ENCODE measurements at places on chromosomes 6 and 20. TPM values are rescaled to one million over a fixed set of nuclear protein-coding genes. Genes with fewer than 3 reads are reported as not detected.

PHACTR3 gene
- 15.9 TPM for total RNA-seq

TRDN gene
- not detected for total RNA-seq

PNPLA1 gene
- total RNA-seq: not detected

GJA10 gene
- total RNA-seq: not detected

PRSS35 gene
- total RNA-seq: 0.30 TPM

GRIK2 gene
- 4.7 TPM for total RNA-seq

SPDEF gene
- not detected for total RNA-seq

C6orf141 gene
- 5.9 TPM for total RNA-seq

ZC2HC1B gene
- not detected for total RNA-seq

DNA sequence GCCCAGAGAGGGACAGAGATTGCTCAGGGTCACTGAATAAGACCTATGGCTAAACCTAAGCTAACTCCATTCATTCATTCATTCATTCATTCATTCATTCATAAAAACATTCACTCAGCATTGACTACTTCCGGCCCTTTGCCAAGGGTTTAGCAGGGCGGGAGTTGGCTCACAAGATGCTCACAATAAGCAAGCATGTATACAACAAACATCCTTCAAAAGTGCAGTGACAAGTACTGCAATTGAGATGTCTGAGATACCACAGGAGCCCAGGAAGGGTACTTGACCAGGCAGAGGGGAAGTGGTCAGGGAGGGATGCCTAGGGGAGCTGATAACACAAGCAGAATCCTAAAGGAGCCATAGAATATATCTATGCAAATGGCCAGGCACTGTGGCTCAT is 18.2 kb upstream of the KIAA1755 start:
- no peak for DNase-seq
- no peak overlapping the region for H3K27ac ChIP-seq
- H3K4me1 ChIP-seq: peaks cover 38% of the 10 kb centered on the region
- H3K27me3 ChIP-seq: no peaks in the 10 kb centered on the region
- no peak overlapping the region for H3K4me3 ChIP-seq

GRCh38 chr6:147567141-147567805 is 58.8 kb downstream of the SAMD5 start:
- H3K27me3 ChIP-seq: no peaks in the 10 kb centered on the region
- no peaks in the 10 kb centered on the region for H3K36me3 ChIP-seq
- no peak overlapping the region for H3K27ac ChIP-seq
- peaks cover 6% of the 10 kb centered on the region for H3K4me1 ChIP-seq
- no peak for DNase-seq
- H3K4me3 ChIP-seq: no peak overlapping the region

DNA sequence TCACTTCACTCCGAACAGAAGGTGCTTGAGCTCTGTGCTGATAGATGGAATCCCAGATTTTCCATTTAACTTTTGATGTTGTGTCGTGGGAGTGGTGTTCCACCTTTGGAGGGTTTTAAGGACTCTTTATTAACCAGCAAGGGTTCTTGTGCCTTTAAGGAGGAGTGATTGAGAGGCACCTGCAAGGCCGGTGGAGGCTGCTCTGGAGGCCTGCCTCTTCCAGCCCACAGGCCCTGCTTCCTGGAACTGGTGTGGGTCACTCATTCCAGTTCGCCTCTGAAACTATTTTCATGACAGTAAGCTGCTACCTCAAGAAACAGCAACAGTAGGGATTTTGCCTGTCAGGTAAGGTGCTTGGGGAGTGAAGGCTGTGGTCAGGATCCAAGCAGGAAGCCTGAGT is 58.8 kb upstream of the APCDD1L start:
- no peak for DNase-seq
- H3K27ac ChIP-seq: no peak overlapping the region
- H3K36me3 ChIP-seq: no peaks in the 10 kb centered on the region

- H3K27me3 ChIP-seq: no peaks in the 10 kb centered on the region
- no peaks in the 10 kb centered on the region for H3K36me3 ChIP-seq
- H3K4me3 ChIP-seq: no peak overlapping the region
- no peaks in the 10 kb centered on the region for H3K4me1 ChIP-seq
- no peak for DNase-seq
Measured at GRCh38 chr6:49004801-49005200, 458.3 kb downstream of the MMUT start.

DNA sequence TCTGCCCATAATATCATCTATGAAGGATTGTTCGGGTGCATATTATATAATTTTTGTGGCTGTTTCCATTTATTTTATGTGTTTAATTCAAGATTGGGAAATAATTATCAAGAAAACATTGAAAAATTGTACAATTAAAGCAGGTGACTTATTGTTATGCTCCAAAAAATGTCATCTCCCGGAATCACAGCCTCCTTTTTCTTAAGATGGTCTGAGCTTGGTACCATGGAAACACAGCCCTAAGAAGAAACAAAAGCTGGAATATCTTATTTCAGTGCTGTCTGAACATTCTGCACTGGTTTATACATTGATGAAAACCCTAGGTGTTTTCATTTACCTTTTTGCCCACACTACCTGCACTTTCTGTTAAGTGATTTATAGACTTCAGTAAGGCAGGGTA is 367.2 kb downstream of the ARHGAP18 start:
- DNase-seq: no peak
- H3K4me3 ChIP-seq: no peak overlapping the region
- no peaks in the 10 kb centered on the region for H3K36me3 ChIP-seq
- H3K4me1 ChIP-seq: no peaks in the 10 kb centered on the region
- H3K27me3 ChIP-seq: no peaks in the 10 kb centered on the region

DNA sequence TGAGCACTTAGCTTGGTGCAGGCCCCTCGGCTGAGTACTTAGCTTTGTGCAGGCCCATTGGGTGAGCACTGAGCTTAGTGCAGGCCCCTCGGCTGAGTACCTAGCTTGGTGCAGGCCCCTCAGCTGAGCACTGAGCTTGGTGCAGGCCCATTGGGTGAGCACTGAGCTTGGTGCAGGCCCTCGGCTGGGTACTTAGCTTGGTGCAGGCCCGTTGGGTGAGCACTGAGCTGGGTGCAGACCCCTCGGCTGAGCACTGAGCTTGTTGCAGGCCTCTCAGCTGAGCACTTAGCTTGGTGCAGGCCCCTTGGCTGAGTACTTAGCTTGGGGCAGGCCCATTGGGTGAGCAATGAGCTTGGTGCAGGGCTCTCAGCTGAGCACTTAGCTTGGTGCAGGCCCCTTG is 387.1 kb downstream of the THBS2 start:
- H3K27me3 ChIP-seq: no peaks in the 10 kb centered on the region
- H3K4me3 ChIP-seq: no peak overlapping the region
- no peak for DNase-seq
- H3K4me1 ChIP-seq: no peaks in the 10 kb centered on the region
- H3K27ac ChIP-seq: no peak overlapping the region

DNA sequence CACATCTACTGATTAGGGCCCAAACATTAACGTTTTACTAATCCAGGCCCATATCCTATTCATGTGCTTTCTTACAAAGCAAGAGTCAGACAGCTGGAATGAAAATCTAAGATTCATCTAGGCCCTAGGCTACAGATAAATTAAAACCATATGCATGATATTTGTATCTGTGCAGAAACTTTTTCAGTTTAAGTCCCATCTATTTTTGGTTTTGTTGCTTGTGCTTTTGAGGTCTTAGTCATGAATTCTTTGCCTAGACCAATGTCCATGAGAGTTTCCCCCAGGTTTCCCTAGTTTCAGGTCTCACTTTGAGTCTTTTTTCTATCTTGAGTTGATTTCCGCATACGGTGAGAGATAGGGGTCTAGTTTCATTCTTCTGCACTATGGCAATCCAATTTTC is 20.2 kb downstream of the ADNP start:
- peaks cover 76% of the 10 kb centered on the region for H3K4me1 ChIP-seq
- no peaks in the 10 kb centered on the region for H3K27me3 ChIP-seq
- DNase-seq: no peak
- no peak overlapping the region for H3K27ac ChIP-seq
- no peaks in the 10 kb centered on the region for H3K36me3 ChIP-seq

- H3K27ac ChIP-seq: no peak overlapping the region
- no peaks in the 10 kb centered on the region for H3K4me1 ChIP-seq
- DNase-seq: no peak
- H3K27me3 ChIP-seq: no peaks in the 10 kb centered on the region
- no peak overlapping the region for H3K4me3 ChIP-seq
- H3K36me3 ChIP-seq: no peaks in the 10 kb centered on the region
Measured at GRCh38 chr6:63305277-63305676, 14.5 kb downstream of the LGSN start.

- H3K27ac ChIP-seq: no peak overlapping the region
- H3K4me3 ChIP-seq: no peak overlapping the region
- no peak for DNase-seq
- H3K36me3 ChIP-seq: no peaks in the 10 kb centered on the region
Measured at GRCh38 chr6:170454512-170455285, 98.4 kb downstream of the PSMB1 start.

DNA sequence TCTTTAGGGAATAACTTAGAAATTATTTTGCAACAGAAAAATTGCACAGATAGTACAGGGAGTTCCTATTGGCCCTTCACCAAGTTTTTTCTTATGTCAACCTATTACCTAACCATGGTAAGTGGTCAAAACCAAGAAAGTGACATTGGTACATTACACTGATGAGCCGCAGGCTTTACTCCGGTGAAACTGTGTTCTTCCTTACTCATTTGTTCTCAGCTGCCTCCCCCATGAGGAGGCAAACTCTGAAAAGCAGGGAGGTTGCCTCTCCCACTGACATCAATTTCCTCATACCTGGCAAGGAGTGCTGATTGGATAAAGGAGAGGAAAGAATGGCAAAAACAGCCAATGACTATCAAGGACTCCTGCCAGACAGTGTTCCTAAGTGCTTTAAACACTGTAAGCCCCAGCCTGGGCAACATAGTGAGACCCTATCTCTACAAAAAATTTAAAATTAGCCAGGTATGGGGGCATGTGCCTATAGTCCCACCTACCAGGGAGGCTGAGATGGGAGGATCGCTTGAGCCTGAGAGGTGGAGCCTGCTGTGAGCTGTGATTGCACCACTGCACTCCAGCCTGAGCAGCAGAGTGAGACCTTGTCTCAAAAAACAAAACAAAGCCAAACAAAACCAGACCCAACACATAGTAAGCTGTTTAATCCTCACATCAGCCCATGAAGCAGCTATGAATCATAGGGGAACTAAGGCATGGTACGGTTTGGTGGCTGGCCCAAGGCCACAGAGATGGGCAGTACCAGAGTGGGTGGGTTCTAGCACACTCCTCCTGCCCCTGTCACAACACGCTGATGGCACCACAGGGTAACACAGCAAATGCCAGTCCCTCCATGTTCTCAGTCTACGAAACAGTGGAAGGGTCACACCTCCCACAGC is 24.7 kb downstream of the C20orf203 start:
- no peaks in the 10 kb centered on the region for H3K36me3 ChIP-seq
- peaks cover 3% of the 10 kb centered on the region for H3K4me1 ChIP-seq
- no peak overlapping the region for H3K4me3 ChIP-seq
- DNase-seq: no peak
- H3K27ac ChIP-seq: no peak overlapping the region
- no peaks in the 10 kb centered on the region for H3K27me3 ChIP-seq

GRCh38 chr6:35449287-35449881 is 2.8 kb upstream of the FANCE start:
- no peak overlapping the region for H3K27ac ChIP-seq
- no peaks in the 10 kb centered on the region for H3K27me3 ChIP-seq
- peaks cover 11% of the 10 kb centered on the region for H3K4me1 ChIP-seq
- H3K36me3 ChIP-seq: no peaks in the 10 kb centered on the region
- no peak overlapping the region for H3K4me3 ChIP-seq

- no peaks in the 10 kb centered on the region for H3K4me1 ChIP-seq
- H3K4me3 ChIP-seq: no peak overlapping the region
- H3K36me3 ChIP-seq: no peaks in the 10 kb centered on the region
- DNase-seq: no peak
- no peaks in the 10 kb centered on the region for H3K27me3 ChIP-seq
Measured at GRCh38 chr6:163820745-163821458, 406.4 kb downstream of the QKI start.

DNA sequence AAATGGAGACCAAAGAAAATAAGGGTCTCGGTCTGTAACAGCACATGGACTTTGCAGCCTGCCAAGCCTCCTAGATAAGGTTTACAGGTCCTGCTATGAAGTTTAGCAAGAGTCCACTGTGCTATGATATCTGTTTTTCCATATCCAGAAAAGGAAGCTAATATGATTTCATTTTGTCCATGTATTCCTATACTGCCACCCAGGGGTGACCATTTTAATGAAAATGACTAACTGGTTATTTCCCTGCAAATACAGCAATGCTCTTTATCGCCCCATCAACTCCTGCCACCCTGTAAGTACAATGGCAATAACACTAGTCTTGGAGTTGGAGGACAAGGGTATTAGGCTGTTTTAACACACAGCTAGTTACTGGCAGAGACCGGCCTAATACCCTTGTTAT is 115.2 kb upstream of the GLP1R start:
- no peaks in the 10 kb centered on the region for H3K36me3 ChIP-seq
- H3K27ac ChIP-seq: no peak overlapping the region
- no peaks in the 10 kb centered on the region for H3K4me1 ChIP-seq
- DNase-seq: no peak
- H3K4me3 ChIP-seq: no peak overlapping the region

DNA sequence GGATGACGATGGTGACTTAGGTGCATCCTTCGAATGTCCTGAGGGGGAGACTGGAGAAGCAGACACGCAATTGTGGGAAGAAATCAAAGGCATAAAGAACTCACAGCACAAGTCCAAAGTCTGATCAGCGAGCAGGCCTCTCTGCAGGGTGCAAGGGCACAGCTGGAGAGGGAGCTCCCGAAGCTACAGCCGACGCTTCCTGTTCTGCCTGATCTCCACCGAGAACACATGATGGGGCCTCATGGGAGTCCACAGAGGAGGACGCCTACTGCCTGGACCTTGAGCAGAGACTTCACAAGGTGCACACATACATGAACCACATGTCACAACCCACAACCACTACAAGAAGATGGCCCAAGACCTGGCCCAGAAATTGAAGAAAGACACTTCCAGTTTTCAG is 51.4 kb downstream of the RIN2 start:
- DNase-seq: no peak
- H3K36me3 ChIP-seq: no peaks in the 10 kb centered on the region
- no peaks in the 10 kb centered on the region for H3K27me3 ChIP-seq
- H3K27ac ChIP-seq: no peak overlapping the region

- no peaks in the 10 kb centered on the region for H3K4me1 ChIP-seq
- no peaks in the 10 kb centered on the region for H3K27me3 ChIP-seq
- no peaks in the 10 kb centered on the region for H3K36me3 ChIP-seq
- H3K4me3 ChIP-seq: no peak overlapping the region
Measured at GRCh38 chr6:47180633-47181032, 129.1 kb downstream of the TNFRSF21 start.

GRCh38 chr6:48472091-48472490 is 361.1 kb upstream of the PTCHD4 start:
- no peaks in the 10 kb centered on the region for H3K27me3 ChIP-seq
- H3K4me1 ChIP-seq: no peaks in the 10 kb centered on the region
- H3K27ac ChIP-seq: no peak overlapping the region
- no peak overlapping the region for H3K4me3 ChIP-seq
- no peaks in the 10 kb centered on the region for H3K36me3 ChIP-seq
- no peak for DNase-seq

DNA sequence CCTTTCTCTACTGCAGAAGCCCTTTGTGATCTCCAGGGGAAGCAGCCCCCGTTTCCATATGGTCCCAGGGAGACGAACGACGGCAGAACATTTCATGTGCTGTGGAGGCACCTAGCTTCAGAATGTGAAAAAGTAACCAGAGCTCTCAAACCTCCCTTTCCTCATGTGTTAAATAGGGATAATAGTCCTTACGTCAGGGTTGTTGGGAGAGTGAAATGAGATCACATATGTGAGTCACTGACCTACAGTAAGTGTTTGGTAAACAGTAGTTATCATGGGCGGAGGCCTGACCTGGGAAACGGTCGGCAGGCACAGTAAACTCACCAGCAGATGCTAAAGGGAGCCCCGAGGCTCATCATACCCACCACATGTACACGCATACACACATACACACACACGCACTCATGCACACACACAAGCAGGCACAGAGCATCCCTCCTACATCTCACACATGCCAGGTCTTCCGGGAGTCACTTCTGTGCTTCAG is 89.7 kb downstream of the LY86 start:
- no peaks in the 10 kb centered on the region for H3K36me3 ChIP-seq
- no peaks in the 10 kb centered on the region for H3K27me3 ChIP-seq
- no peak overlapping the region for H3K27ac ChIP-seq
